ENCODE measurements at places on chromosomes 11 and 22. TPM values are rescaled to one million over a fixed set of nuclear protein-coding genes. Genes with fewer than 3 reads are reported as not detected.

ABCG4 gene
- 0.06 TPM for polyA plus RNA-seq

PNPLA3 gene
- 4.8 TPM for polyA plus RNA-seq

TEX54 gene
- polyA plus RNA-seq: not detected

LUZP2 gene
- polyA plus RNA-seq: 0.07 TPM

SGSM1 gene
- not detected for polyA plus RNA-seq

ZNRF3 gene
- 0.75 TPM for polyA plus RNA-seq

DNA sequence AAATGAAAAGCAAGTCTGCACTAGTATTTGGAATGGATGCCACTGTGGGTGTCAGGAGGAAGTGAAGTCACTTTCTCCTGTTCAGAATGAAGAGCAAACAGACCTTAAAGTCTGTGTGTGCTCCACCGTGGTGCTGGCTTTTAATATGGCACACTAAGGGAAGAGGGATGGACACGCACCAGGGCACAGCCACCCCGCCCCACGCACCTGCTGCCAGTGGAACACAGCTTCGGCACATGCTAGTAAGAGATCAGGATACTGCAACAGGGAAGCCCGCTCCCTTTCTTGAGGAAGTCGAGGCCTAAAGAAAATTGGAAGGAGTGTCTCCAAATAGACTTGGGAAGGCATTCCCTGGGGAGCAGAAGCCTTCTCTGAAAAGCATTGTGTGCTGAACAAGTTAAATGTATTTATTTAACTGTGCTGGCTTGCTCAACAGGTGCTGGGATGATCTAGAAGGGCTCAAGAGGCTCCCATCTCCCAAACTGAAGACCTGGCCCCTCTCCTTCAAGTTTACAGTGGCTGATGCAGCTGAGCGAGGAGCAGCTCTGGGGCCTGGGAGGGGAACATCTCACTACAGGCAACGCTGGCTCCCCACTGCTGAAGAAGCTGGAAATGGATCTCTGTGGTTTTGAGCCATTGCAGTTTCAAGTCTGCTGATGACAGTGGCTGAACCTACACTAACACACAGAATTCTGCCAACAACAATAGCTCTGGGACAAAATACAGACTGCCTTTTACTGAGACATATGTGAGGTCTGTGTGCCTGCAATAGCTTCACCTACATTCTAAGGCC is 504.6 kb upstream of the B3GAT1 start:
- DNase-seq: no peak

DNA sequence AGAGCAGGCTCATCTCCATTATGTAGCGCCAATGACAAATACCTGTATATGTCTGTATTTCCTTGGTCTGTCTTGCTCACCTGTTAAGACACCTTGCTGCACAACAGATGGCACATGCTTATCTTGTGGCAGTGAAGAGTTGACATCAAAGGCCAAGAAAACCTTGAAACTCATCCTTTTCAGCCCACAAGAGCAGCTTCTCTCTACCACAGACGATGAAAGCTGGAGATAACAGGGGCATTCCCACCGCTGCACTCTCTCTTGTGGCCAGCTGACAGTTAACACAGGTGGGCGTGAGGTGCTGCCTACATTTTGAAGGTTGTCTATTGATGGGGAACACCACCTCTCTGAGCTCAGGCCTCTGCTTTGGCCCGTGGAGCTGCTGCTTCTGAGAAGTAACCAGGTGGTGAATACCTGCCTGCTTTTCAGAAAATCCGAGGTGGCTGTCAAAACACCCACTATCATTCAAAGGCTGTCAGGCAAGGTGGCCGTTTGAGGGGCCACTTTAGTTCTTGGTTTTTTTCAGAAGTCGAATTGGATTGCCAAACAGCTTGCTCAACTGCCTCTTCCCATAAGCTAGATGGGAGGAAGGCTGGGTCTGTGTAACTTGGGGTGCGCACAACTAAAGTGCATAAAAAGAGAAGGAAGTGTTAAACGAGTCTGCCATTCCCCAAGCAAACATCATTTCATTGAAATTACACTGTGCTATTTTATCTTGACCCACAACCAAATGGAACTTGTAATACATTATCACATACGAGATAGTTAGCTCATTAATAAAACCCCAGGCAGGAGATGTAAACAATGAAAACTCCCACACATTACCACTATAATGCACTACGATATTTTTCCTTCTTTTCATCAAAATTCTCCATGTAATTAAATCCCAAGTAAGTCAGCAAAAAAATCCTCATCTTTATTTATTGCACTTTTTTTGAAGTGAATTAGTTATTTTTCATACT is 87.1 kb upstream of the RAG2 start:
- DNase-seq: no peak

DNA sequence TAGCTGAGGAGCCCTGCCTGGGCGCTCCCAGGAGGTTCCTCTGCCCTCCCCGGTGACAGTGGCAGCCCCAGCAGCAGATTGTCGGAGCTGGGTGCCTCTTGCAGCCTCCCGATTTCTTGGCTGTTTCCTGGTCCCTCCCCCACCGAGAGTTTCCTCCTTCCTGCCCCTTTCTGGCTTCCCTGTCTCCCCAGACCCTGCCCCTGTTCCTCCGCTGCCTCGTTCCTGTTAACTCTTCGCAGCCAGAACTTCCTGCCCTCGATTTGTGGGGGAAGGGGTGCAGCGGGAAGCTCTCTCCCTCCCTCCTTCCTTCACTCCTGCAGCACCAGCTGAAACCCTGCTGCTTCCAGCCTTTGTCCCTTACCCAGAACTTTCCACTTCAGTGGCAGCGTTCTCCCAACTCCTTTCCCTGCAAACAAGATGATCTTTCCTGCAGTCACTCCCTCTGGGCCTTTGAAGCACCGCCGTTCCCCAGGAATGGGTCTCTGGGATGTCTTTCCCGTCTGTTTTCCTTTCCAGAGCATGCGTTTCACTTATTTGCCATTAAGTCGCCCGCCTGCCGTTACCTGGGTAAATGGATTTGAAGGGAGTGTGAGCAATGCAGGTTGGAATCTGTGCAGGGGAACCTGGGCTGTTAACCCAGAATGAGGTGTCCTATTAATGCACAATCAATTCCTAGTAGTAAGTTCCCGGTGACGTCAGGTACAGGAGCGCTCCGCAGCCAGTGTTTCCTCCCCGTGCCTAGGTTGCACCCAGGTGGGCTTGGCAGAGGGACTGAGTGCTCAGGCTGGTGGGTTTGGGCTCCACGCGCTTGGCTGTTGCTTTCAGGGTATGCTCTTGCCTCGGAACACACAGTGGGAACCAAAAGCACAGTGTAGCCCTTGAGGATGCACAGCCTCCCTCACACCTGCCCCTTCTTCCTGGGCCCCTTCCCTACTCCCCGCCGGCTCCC is 4.3 kb downstream of the GRK2 start:
- no peak for DNase-seq

DNA sequence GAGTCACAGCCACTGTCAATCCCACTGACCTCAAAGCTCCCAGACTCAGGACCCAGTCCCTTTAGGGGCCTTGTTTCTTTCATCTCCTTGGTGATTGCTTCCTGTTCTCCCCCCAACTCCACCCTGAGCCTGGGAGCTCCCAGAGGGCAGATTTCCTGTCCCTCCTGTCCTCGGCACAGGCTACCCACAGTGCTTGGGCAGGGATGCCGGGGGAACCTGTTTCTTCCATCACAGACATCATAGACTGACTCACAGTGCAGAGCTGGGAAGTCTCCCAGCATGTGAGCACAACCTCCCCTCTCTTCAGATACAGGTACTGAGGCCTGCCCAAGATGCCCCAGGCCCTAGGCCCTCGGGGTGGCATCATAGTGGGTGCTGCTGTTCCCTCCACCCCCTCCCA is 16.6 kb downstream of the TRIM29 start:
- no peak for DNase-seq

GRCh38 chr11:38640854-38641253 is 2042.8 kb upstream of the RAG2 start:
- DNase-seq: no peak

GRCh38 chr11:118998822-118999221 is 884 bp downstream of the CENATAC start:
- DNase-seq: peak; percentile 28

DNA sequence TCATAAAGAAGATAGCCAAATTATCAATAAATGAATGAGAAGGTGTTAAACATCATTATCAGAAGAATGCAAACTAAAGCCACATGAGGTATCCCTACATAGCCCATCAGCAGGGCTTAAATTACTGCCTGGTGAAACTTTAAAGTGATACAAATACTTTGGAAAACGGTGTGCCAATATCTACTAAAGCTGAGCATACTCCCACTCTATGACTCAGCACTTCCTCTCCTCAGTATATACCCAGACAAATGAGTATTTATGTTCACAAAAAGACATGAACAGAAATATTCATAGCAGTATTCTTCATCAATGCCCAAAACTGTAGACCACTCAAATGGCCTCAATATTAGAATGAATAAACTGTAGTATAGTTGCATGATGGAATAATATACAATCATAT is 284.6 kb upstream of the ZC3H12C start:
- DNase-seq: no peak

DNA sequence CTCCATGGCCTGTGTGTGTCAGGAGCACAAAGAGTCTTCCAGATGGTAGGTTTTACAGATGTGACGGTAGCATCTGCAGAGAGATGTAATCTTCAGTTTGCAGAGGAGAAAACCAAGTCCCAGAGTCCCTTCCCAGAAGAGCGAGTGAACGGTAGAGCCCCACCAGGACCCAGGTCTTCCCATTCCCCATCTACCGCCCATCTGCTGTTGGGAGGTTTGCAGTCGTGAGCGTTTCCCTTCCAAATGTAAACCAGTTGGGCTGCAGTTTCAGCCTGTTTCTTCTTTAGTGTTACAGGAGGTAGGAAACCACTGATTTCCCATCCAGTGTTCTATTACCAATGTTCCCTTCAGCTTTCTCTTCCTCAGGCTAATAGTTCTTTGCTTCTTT is 24.0 kb downstream of the PANX1 start:
- DNase-seq: no peak

GRCh38 chr11:121767433-121767832 is 314.7 kb upstream of the SORL1-AS1 start:
- no peak for DNase-seq

- no peak for DNase-seq
Measured at GRCh38 chr11:73156686-73157085, 14.6 kb upstream of the FCHSD2 start.

DNA sequence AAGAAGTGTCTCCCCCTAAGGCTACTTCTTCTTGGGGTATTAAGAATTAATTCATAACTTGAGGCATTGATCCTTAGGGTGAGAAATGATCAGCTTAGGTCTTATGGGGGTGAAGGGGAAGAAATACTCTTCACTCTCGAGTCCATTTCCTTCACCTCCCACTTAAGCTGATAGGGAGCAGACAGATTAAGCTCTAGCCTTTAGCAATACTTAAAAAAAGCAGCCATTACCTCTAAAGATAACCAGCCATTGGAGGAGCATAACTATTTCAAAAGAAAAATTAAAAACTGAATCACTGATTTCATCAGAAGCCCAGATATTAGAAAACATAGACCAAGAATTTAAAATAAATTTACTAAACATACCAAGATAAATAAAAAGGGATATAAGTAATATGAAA is 60.5 kb downstream of the ENTHD1 start:
- DNase-seq: no peak

DNA sequence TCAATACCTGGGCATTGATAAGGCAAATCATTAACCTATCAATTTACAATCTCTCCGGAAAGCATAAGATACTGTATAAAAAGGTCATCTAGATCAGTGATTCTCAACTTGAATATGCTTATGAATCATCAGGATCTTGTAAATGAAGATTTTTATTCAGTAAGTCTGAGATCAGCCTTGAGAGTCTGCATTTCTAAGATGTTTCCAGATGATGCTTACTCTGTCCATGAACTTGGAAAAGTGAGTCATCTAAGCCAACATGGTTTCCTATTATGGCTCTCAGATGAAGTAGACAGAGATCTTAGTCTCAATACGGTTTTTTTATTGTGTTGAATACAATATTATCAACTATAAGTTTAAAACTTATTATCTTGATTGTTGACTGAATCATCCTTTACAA is 226.4 kb upstream of the KIRREL3 start:
- no peak for DNase-seq

DNA sequence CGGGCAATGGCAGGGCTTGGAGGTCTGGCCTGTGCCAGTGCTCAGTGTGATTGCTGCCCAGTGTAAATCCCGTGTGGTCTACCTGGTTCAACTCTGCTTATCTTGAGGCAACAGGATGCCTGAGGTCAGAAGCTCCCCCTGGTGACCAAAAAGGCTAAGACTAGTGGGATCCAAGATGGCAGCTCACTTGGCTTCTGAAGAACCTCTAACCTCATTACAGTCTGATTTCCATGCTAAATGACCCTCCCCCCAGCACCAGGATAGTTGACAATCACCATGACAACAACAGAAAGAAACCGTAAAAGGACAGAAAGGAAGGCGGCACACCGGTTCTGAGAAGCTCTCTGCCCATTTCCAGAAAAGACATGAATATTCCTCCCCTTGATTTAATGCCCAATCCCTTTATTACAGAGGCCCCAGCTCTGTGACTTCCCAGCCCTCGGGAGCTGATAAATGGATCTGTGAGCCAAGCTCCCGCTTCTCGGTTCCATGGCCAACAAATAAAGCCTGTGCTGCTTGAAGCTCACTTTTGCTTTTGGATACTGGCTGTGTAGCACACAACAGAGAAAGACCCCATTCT is 398.4 kb downstream of the CTTN start:
- no peak for DNase-seq

DNA sequence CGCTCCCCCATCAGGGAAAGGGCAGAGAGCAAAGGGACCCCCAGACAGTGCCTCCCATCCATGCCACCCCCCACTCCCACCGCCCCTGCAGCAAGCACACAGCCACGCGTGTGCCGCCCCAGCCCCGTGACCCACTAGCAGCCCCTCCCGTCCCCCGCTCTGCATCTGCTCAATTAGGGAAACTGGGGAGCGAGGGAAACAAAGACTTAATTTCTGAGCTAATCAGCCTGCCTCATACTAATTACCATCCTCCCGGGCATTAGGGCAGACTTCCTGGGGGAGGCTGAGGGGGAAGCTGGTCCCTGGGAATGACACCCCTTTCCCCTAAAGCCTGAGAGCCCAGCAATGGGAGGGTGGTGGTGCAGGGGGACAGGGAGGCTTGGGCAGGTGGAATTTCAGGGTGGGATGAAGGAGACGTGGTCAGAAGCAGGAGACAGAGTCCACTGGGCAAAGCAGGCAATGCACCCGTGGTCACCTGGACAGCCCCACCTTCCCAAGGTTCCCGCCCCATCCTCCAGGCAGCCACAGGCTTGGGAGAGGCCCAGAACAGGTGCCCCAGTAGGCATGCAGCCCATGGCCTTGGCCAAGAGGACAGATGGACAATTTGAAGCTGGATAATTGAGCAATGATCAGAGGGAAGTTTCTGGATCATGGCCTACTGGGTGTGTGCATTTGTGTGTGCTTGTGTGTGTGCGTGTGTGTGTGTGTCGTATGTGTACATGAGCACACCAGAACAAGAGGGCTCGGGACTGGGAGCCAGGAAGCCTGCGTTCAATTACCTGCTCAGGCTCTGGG is 20.6 kb downstream of the ELFN2 start:
- no peak for DNase-seq

Data from BJ (cell line).